ENCODE measurements at places on chromosomes 6 and 20.

DNA sequence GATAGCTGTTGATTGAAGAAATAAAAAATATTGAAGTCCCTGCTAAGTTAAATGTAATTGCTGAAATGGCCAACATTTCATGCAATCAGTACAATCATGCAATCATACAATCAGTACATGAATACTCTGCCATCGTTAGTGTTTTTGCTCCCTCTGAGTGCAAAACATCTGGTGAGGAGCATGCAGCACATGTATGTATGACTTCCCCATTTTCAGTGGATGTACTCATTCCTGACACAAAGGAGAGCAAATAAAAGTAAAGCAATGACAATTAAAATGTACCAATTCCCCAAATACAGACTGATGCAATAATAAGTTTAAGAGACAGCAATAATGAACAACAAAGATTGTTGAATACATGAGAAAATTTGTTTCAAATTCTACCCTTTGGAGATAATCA is 140.7 kb downstream of the PLCB1 start:
- DNase-seq = no peak

- no peak for DNase-seq
Measured at GRCh38 chr6:154370545-154370944, 13.9 kb upstream of the IPCEF1 start.

DNA sequence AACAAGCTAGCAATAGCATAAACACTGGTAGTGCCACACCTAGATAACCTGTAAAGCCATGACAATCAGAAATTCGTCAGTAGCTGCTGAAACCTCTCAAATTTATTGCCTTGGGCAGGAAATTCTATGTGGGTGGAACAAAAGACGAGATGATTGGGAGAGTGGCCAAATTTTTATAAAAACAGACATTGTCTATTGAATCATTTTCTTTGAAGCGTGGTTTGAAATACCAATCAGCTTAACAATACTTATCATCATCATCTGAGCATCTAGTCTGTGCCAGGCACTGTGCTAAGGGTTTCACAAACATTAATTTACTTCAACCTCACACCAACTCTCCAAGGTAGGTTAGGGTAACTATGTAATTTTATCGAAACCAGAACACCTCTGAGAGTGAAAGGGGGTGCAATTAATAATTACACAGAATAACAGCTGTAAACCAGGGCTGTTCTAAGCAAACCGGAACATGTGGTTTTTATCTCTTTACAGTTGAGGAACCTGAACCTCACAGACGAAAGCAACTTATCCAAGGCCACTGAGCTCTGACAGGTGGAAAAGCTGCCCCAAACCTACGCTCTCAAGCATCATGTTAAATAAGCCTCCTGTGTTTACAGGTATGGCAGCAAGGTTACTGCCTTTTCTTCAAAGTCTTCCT is 43.4 kb downstream of the NHSL1 start:
- peak; percentile 40 for DNase-seq

DNA sequence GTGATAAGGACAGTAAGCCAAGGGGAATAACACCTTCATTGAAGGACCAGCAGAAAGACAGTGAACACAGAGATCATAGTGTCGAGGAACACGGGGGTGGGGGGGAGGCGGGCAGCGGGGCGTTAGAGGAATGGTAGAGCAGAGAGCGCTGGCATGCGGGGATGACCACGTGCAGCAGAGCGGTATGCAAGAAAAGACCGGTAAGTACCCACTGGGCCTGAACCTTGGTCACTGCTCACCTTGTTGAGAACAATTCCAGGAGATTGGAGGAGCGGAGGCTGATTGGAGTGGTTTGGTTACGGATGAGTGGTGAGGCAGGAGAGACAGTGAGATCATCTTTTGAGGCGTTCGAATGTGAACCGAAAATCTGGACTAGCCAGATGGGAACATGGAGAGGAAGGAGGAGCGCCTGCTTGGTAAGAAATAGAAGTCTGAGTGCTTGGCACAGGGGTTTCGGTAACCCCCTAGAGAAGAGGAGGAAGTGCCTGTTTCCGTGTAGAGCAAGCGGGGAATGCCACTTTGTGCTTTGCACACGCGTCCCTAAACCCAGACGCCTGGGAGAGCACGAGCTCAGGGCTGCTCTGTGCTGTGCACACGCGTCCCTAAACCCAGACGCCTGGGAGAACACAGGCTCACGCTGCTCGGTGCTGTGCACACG is 70.0 kb downstream of the FAM120B start:
- DNase-seq = no peak

GRCh38 chr6:53033764-53034163 is 31.4 kb upstream of the FBXO9 start:
- DNase-seq = no peak

DNA sequence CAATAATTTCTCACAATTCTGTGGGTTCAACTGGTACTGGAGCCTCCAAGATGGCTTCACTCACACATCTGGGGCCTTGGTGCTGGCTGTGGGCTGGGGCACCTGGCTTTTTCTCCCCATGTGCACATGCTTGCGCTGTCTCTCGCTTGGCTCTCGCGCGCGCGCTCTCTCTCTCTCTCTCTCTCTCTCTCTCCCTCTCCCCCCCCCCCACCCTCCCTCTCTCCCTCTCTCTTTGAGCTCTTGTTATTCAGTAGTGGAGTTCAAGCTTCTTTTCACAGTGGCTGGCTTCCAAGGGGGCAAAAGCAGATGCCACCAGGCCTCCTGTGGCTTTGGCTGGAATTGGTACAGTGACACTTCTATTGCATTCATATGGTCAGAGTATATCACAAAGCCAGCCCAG is 10.8 kb upstream of the TBCC start:
- DNase-seq = no peak

DNA sequence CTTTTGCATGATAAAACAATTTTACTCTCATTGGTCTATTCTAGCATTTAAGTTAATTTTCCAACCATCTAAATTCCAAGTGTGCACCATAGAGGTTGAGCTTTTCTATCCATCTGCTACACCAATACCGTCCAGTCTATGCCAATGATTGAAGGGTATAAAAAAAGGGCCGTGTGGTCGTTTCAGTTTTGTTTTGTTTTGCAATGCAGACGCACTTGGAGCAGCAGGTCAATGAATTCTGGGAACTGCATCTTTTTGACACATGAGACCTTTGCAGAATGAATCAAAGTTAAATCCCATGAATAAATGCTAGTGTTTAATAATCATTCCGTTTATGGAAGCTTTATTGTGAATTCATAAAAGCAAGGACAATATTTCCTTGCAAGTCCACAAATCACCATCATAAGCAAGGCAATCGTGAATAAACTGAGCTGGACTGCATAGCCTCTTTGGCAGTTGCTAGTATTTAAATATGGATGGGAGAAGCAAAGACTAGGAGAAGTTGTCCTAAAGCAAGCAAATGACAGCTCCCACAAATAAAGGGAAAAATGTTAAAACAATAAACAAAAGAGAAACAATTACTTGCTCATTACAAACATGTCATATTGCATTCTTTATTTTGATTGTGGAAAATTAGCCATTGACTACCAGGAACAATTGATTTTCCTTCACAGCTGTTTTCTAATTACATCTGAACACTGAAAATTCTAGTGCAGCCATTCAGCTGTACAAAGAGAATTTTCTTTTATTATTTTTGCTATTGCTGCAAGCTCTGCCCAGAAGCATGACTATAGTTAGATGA is 649.7 kb upstream of the GJE1 start:
- DNase-seq = no peak

- DNase-seq = no peak
Measured at GRCh38 chr6:153125032-153125431, 6.0 kb downstream of the RGS17 start.

GRCh38 chr6:35476004-35476403 is 7.8 kb downstream of the RPL10A start:
- no peak for DNase-seq

DNA sequence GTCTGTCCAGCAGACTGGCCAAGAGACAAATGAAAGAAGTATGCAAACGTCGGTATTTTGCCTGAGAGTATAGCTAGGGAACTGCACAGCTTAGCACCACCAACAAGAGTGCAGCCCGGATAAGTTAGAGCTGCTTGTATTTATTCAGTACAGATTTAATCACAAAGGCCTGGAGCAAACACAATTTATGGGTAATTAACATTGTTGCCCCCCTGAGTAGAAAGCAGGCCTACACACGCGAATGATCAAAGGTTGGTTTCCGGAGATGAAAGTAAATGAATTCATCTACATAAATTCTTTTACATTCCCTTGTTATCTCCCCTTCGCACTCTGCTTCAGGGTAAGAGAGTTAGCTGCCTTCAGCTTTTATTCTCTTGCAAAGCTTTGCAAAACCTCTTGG is 24.7 kb upstream of the CRISP1 start:
- DNase-seq = no peak

DNA sequence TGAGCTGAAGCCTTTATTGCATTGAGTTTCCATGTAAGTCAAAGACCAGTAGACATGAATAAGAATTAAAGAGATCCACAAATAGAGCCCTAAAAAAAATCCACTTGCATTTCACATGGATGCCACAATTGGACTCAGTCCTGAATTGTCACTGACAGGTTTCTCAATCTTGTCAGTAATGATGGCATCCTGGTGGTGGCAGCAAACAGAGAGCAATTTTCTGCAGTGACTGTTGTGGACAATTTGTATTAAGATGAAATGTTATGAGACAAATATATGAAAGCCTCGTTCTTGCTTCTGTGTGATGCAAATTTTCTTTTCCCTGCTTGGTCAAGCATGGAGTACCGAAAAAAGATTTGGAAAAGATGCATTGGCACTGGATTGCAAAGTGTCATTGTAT is 278.9 kb downstream of the SAMD5 start:
- DNase-seq = no peak

DNA sequence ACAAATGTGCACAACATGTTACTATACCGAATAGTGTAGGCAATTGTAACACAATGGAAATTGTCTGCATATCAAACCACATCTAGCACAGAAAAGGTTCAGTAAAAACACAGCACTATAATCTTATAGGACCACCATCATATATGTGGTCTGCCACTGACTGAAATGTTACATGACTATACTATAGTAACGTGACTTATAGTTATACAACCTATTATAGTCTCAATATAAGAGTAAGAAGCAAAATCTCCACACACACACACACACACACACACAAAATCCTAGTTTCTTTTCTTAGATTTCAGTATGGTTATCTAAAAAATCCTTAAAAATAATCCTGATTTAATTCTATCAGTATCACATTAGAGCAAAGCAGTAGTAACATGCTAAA is 164.6 kb downstream of the RALGAPA2 start:
- no peak for DNase-seq

DNA sequence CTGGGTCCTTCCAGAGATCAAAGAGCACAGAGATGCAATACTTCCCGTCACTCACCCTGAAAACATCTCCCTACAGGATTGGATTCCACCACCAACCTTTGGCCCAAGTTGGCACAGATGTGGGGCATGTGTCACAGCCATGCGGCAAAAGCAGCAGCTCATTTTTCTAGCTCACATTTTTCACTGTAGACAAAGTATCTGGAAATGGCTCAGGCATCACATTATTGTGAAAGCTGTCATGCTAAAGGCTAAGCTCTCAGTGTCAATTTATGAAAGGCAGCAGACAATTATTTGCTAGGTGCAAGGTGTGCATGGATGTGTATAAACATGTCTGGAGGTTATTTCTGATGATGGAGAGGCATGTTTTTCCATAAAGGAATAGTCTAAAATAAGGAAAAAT is 248.8 kb upstream of the PRND start:
- no peak for DNase-seq

GRCh38 chr6:138833816-138834539 is 38.1 kb downstream of the ECT2L start:
- DNase-seq = no peak

DNA sequence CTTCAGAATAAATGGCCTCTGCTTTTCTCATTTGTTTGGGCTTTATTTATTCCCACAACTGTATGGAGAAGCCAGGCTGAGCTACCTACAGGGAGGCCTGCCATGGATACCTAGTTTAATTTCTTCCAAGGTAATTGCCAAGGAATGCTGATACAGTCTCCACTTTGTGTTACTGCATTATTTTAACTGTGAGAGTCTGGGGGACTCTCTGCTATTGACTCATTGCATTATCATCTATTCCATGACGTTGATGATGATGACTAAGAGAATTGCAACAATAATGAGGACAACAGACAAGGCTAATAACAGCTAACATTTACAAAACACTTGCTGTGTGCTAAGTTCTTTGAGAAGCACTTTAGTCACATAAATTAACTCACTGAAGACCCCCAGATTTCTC is 88.3 kb upstream of the COL21A1 start:
- no peak for DNase-seq

DNA sequence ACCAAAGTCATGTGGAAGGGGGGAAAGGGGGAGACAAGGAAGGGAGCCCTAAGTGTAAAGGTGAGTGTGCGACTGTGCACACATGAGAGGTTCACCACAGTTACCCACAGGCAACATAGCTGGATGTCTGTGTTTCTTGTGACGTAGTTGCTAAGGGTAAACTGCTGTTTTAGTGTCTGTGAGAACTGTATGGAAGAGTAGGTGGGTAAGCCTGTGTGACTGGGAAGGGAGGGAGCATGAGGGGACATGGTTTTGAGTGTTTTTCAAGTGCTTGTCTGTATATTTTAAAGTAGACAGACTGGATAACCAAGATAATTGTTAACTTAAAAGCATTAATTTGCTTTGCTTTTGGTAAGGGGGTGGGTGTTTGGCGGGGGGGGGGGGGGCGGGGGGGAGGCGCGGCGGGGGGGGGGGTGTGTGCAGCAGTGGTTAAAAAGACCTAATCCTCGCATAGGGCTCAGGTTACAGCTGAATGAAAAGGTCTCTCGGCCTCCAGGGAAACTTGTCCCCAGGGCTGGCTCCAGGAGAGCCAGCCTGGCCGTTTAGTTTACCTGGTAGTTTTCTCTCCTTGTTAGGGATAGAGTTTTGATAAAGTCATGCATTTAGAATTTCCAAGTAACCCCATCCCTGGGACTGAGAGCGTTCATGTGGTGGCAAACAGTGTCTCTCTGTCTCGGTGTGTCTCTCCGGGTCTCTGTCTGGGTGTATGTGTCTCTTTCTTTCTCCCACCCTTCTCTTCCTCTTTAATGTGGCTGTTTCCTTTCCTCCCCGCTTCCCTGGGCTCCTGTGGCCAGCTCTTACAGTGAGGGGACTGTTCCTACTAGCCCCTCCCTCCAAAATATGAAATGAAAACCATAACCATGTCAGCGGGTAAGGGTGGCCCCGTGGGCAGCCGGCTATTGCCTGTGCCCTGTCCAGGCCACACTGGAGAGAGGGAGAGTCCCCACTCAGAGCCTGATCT is 3.4 kb downstream of the SCUBE3 start:
- DNase-seq = no peak

- DNase-seq = no peak
Measured at GRCh38 chr6:113640051-113640450, 217.1 kb upstream of the MARCKS start.

DNA sequence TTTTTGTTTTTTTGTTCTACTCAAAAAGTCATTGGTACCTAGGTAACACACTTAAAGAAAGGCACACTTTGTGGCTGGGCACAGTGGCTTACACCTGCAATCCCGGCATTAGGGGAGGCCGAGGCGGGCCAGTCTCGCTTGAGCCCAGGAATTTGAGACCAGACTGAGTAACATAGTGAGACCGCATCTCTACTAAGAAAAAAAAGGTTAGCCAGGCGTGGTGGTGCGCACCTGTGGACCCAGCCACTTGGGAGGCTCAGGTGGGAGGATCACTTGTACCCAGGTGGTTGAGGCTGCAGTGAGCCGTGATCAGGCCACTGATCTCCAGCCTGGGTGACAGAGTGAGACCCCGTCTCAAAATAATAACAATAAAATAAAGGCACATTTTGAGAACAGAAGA is 67.4 kb upstream of the BHLHE23 start:
- no peak for DNase-seq
